ENCODE measurements at places on chromosomes 16 and 17.

- no peak for DNase-seq
Measured at GRCh38 chr16:53913920-53914319, 210.0 kb downstream of the FTO start.

DNA sequence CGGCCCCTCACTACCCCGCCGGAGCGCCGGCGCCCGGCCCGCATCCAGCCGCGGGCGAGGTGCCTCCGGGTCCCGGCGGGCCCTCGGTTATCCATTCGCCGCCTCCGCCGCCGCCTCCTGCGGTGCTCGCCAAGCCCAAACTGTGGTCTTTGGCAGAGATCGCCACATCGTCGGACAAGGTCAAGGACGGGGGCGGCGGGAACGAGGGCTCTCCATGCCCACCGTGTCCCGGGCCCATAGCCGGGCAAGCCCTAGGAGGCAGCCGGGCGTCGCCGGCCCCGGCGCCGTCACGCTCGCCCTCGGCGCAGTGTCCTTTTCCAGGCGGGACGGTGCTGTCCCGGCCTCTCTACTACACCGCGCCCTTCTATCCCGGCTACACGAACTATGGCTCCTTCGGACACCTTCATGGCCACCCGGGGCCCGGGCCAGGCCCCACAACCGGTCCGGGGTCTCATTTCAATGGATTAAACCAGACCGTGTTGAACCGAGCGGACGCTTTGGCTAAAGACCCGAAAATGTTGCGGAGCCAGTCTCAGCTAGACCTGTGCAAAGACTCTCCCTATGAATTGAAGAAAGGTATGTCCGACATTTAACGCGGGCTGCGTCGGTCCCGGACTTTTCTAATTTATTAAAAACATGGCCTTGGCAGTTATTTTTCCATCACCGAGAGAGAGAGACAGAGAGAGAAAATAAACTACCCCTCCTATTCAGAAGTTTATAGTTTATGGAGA lies 2.8 kb downstream of the IRX5 start:
- no peak for DNase-seq

DNA sequence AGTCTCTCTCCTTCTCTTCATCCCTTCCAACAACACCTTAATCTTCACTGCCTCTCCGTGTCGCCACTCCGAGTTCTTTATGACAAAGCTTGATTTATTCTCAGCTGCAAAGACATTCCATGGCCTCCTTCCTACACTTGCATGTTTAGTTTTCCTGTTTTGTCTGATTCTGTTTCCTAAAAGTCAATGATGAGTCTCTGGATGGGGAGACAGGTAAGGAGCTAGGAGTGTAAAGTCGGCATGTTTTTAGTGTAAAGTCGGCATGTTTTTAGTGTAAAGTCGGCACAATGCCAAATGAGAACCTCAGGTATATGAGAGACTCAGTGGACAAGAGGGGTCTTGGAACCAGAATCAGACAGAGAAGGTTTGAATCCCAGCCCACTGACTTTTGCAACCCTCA lies 362.3 kb upstream of the EEF2KMT start:
- DNase-seq, result no peak

GRCh38 chr16:56108724-56109123 lies 82.6 kb upstream of the GNAO1 start:
- DNase-seq, result no peak

DNA sequence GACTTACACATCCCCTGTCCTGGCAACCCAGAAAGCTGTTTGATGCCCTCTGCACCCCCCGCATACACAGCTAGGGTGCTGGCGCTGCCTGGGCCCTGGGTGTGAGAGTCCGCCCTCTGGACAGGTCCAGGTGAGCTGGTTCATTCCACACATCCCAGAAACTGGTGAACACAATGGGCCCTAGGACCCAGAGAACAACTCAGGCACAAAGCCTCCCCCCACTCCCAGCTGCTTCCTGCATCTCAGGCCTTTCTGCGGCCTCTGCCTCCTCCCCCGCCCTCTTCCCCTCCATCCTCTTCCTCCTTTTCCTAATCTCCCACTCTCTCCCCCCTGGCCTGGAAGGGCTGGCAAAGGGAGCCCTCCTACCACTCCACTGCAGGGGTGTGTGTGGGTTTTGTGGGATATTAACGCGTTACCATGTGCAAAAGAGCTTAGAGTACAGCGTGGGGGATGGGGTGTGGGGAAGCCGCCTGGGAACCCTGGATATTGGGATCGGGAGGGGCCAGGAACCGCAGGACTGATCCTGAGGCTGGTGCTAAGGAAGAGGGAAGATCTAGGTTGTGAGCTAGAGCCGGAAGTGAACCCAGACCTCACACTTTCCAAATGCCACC lies 1.6 kb upstream of the PPP1R9B start:
- peak; percentile 50 for DNase-seq

Data from stimulated activated CD4-positive, alpha-beta T cell treated with anti-CD3 and anti-CD28 coated beads, Interleukin-4, amount 100 ng/mL, for 1 hour (primary cell).